ENCODE measurements at places on chromosomes 2 and 18. TPM values are rescaled to one million over a fixed set of nuclear protein-coding genes. Genes with fewer than 3 reads are reported as not detected.

The AOX1 gene
- 11.5 TPM for polyA plus RNA-seq

The METTL8 gene
- 6.2 TPM for polyA plus RNA-seq

The NEU2 gene
- polyA plus RNA-seq: not detected

The CHRND gene
- not detected for polyA plus RNA-seq

The FOXI3 gene
- not detected for polyA plus RNA-seq

The OTOS gene
- polyA plus RNA-seq: not detected

The PARD6G gene
- polyA plus RNA-seq: 2.2 TPM

The SULT1C4 gene
- 2.0 TPM for polyA plus RNA-seq

The TMEM198 gene
- polyA plus RNA-seq: 2.1 TPM

The RASGRP3 gene
- 6.9 TPM for polyA plus RNA-seq

The TRABD2A gene
- 0.50 TPM for polyA plus RNA-seq

The HOXD11 gene
- not detected for polyA plus RNA-seq

The RIT2 gene
- not detected for polyA plus RNA-seq

The ASXL3 gene
- polyA plus RNA-seq: 0.61 TPM

The APOB gene
- not detected for polyA plus RNA-seq

The RNF149 gene
- polyA plus RNA-seq: 14.8 TPM

The RRM2 gene
- polyA plus RNA-seq: 12.0 TPM

The GKN1 gene
- 7,225 TPM for polyA plus RNA-seq

The ASTL gene
- not detected for polyA plus RNA-seq

The MPPE1 gene
- polyA plus RNA-seq: 20.6 TPM

The CIDEA gene
- polyA plus RNA-seq: 0.15 TPM

The PIEZO2 gene
- 0.87 TPM for polyA plus RNA-seq

The MSTN gene
- polyA plus RNA-seq: not detected

The SLC14A1 gene
- 0.20 TPM for polyA plus RNA-seq

The CDH20 gene
- polyA plus RNA-seq: 0.15 TPM

The PAX3 gene
- polyA plus RNA-seq: not detected

The ARHGEF33 gene
- 0.61 TPM for polyA plus RNA-seq

The HTR2B gene
- not detected for polyA plus RNA-seq

The B3GNT7 gene
- 8.0 TPM for polyA plus RNA-seq

The UGT1A6 gene
- 6.5 TPM for polyA plus RNA-seq

The PLEKHH2 gene
- 2.6 TPM for polyA plus RNA-seq

The AQP4 gene
- 0.83 TPM for polyA plus RNA-seq

The ICA1L gene
- polyA plus RNA-seq: 2.7 TPM

The CRIM1 gene
- 7.0 TPM for polyA plus RNA-seq

The ARHGEF4 gene
- 1.8 TPM for polyA plus RNA-seq

The IL1B gene
- polyA plus RNA-seq: 64.9 TPM

The CCDC138 gene
- polyA plus RNA-seq: 1.3 TPM

The BCL2 gene
- 3.7 TPM for polyA plus RNA-seq

The ACADL gene
- 3.3 TPM for polyA plus RNA-seq

The HOXD9 gene
- polyA plus RNA-seq: 0.31 TPM

The NT5DC4 gene
- polyA plus RNA-seq: not detected

The SLC39A10 gene
- 0.93 TPM for polyA plus RNA-seq

All from stomach (tissue), 19 donors.